ENCODE measurements at places on chromosomes 7 and 10. TPM values are rescaled to one million over a fixed set of nuclear protein-coding genes. Genes with fewer than 3 reads are reported as not detected.

DNA sequence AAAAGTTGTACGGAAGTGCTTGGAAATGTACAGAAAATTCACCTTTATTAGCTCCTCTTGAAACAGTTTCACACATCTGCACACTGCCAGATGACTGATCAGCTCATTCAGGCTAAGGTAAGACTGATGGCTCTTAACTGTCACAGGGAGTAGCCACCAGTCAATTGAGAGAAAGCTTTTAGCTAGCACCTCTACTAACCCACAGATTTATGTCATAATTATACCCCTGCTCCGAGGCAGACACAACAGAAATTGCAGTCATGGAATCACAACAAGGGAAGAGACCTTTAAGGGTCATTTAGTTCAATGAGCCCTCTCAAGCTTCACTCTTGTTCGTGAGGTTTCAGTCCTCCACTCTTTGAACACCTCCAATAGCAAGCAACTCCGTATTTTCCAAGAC, 235.4 kb downstream of the TRIL start:
- no peak for DNase-seq

GIMAP8 gene
- total RNA-seq, result 42.3 TPM

GRCh38 chr7:157875230-157876179, 538.7 kb downstream of the DNAJB6 start:
- DNase-seq, result no peak

DNA sequence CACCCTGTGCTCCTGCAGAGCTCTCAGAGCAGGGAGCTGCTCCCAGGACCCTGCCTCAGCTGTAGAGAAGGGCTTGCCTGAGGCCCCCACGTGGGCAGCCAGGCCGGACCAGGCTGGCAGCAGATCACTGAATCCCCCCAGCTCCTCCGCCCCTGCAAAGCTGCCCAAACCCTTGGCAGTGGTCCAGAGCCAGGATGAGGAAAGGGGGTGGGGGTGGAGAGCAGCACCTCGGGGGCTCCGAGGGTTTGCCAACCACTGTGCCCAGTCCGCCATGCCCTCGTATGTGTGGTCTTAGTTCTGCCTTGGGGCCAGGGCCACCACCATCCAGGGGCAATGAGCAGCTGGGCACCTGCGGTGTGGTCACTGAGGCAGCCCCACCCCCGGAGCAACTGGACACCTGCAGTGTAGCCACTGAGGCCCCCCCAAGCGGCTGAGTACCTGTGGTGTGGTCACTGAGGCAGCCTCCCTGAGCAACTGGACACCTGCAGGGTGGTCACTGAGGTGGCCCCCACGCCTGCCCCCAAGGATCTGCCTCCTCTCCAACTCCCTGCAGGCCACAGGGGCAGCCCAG, 90.8 kb downstream of the TCERG1L start:
- DNase-seq, result no peak

DNA sequence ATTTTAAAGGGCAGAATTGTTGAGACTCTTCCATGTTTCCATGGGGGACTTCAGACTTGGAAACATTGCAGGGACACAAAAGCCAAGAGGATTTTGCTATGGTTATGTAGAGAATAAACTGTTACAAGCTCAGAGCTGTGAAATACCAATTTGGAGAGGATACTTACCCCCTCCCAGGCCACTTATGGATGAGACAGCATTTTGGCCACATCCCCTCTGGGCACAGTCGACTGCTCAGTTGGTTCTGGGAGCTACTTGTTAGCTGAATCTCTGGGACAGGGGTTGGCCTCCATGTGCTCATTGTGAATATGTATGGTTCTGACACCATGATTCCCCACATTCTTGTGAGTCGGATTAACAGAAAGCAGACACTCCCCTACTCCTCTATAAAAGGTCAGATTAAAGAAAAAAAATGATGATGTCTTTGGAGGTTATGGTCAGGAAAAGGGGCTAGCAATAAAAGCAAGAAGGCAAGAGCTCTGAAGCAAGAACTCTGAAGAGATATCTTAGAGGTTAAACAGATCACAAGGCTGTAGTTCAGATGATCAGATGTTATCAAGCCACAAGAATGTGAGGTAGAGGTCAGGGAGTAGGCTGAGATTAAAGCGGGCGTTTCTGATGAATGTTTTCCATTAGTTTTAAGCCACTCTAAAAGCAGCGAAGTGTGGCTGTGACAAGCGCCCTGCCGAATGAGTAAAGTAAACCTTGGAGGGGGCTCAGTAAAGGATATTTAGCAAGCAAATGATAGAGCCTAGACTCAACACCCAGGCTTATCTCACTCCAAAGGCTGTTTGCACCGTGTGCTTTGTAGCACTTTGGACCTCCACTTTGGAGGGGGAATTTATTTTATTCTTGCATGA, 17.2 kb downstream of the STAMBPL1 start:
- no peak for DNase-seq

SYPL1 gene
- 92.4 TPM for total RNA-seq

DNA sequence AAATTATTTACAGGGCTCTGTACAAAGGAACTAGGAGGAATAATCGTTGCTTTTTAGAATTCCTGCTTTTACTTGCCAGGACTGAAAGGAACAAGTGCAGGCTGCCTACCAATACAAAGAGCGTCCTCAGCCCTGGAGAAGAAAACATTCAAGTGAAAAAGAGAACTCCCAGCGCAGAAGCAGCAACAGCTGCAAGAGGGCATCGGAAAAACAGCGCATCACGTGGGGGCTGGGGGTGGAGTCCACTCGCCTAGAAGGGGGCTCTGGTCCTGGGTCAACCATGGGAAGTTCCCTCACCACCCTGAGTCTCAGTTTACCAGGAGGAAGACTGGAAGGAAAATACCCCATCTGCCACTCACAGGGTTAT, 385 bp upstream of the C10orf90 start:
- no peak for DNase-seq

- no peak for DNase-seq
Measured at GRCh38 chr7:151003572-151003971, 12.8 kb downstream of the NOS3 start.

PDE6C gene
- not detected for total RNA-seq

GRCh38 chr7:117123311-117123926, 170.1 kb downstream of the ST7 start:
- no peak for DNase-seq

DNA sequence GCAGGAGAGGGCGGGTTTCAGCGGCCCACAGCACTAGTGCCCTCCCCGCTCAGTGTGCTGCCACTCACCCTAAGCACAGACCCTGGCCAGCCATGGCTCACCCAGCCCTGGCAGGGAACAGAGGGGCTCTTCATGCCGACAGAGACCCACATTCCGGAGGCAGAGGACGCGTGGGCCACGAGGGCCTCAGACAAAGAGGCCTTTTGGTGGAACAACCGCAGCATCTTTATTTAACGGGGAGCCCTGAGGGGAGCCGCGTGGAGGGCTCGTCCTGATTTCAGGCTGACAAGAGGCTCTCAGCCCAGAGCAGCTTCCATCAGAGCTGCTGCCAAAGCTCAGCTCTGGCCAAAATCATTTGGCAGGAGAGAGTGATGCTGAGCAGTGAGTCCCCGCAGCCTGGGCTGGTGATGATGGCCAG, 127.8 kb downstream of the SH3PXD2A start:
- no peak for DNase-seq

- no peak for DNase-seq
Measured at GRCh38 chr7:135704698-135705097, 23.3 kb downstream of the SLC13A4 start.

GRCh38 chr10:93468461-93469213, 13.5 kb downstream of the MYOF start:
- no peak for DNase-seq

PIK3CG gene
- 15.7 TPM for total RNA-seq

ZNF394 gene
- 34.5 TPM for total RNA-seq

DNA sequence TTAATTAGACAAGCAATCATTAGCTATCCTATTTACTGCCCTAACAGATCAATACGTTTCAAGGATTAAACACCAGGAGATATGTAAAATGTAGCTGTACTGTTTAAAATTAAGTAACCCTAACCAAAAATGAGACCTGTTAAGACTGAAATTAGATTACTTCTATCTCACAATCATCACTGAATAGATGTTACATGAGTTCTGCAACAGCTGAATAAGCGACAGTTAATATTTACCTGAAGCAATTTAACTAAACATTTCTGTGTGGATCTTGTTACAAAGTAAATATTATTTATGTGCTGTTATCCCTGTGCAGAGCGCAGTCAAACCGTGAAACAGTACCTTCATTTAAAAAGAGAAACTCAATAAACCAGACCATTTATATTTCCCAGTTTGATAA, 122.5 kb downstream of the RELN start:
- DNase-seq, result no peak

- DNase-seq, result no peak
Measured at GRCh38 chr10:117945651-117946050, 101.1 kb downstream of the RAB11FIP2 start.

DNA sequence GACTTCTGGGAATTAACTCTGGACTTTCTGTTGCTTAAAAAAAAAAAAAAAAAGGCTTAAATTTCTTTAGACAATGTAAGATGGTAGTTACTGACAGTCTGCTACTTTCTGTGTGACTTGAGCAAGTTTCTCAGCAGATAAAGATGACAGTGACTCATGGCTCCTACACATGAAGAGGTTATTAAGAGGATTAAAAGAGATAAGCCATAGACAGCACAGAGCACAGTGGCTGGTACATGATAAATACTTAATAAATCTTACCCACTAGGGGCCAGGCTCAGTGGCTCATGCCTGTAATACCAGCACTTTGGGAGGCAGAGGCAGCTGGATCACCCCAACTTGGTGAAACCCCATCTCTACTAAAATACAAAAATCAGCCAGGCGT, 174.8 kb downstream of the JAZF1 start:
- DNase-seq, result no peak

- DNase-seq, result no peak
Measured at GRCh38 chr7:28224675-28225074, 44.1 kb upstream of the JAZF1 start.
